CMK (cell line): ENCODE measurements at places on chromosomes 3 and 15.

DNA sequence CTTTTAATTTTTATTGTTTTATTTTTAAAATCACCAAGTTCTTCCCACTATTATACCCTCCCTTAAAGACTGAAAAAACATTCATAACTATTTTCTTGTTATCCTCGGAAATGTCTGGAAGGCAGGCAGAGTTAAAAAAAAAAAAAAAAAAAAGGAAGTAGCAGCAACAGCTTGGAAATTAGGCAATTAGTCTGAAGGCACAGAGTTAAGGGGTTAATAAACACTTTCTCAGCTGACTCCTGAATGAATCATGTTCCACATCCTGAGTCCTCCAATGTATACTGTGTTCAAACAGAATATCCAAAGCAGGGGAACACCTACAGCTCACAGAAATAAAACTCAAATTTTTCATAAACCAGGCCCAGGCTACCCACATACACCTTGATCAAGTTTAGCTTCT lies 5.8 kb downstream of the HEXA start:
- DNase-seq = no peak

DNA sequence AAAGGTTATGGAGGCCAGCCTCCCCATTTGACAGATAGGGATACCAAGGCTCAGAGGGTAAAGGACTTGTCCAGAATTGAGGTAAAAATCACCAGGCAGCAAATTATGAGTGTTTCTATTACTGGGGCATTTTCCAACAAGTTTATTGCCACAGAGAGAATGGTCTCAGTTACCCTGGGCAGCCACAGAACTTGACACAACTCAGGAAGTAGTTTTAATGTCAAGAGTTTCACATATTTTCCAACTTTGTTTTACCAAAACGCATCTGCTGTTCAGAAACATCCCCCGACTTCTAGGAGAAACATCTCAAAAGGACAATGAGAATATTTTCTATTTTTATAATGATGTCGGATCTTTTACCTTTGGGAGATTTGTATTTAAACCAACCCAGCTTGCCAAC lies 107.5 kb upstream of the MRPS22 start:
- DNase-seq = no peak

GRCh38 chr3:49255112-49255511 lies 21.9 kb downstream of the C3orf62 start:
- DNase-seq = no peak

DNA sequence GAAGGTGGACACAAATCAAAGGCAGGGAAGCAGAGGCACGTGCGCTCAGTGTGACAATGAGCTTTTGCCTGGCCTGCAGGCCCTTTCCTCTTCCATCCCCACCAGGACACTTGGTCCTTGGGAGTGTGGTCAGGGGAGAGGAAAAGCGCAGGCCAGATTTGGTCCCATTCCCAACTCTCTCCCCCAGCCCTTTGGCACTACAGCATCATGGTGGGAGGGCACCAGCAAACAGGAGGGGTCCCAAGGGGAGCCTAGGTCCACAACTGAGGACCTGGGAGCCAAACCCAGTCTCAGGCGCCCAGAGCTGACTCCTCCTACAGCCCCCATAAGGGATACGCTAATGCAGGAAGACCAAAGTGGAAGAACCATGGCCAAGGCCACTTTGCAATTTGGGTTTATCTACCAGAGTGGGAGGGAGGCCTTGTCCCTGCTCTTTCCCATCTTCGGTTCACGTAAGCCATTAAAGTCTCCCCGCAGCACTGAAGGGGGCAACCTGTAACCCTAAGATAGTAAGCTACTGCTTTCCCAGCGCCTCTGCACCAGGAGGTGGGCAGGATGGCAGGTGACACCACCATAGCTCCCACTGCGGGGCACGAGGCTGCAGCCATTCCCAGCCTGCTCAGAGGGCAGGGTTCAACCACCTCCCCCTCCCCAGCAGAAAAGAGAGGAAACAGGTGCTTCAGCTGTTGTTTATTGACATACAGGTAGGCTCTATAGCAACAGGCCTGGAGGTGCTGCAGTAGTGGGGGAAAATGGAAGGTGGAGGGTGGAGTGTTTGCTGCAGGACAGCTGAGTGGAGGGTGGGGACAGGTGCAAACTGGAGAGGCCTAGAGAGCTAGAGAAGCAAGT lies 993 bp upstream of the GRAMD2A start:
- no peak for DNase-seq

DNA sequence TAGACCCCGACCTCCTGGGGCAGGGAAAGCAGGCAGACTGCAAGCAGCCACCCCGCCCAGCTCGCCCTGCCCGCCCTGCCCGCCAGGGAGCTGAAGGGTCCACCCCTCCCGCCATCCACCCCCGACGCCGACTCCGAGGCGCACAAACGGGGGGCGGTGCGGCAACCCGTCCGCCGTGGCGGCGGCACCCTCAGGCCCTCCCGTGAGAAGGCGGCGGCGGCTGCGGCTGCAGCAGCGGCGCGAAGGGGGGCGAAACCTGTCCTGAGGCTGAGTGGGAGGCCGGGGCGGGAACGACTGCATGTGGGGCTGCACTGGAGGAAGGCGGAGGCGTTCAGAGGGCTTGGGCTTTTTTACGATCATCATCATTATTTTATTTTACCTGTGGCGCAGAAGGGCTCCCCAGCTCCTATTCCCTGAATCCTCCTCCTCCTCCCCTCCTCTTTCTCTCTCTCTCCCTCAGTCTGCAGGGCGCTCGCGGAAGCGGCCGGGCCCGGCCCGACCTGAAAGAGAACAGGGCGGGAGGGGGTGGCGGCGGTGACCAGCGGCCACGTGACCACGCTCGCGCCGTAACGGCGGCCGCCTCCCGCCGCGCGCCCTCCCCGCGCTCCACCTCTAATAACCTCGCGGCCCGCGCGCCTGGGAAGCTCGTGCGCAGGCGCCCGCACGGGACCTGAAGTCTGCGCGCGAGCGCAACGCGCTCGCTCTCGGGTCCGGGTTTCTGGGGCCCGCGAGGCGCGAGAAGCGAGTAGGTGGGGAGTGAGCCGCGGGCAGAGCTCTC lies at the start of gene TBC1D5:
Gene TBC1D5 (minus strand): TSS at position 530 of the 778 bp plus-strand sequence. CDS start 234,061 bp downstream, outside the sequence.
- DNase-seq = peak; percentile 93

- DNase-seq = no peak
These were observed 27.4 kb downstream of the SEC22A start for GRCh38 chr3:123229145-123229544.

DNA sequence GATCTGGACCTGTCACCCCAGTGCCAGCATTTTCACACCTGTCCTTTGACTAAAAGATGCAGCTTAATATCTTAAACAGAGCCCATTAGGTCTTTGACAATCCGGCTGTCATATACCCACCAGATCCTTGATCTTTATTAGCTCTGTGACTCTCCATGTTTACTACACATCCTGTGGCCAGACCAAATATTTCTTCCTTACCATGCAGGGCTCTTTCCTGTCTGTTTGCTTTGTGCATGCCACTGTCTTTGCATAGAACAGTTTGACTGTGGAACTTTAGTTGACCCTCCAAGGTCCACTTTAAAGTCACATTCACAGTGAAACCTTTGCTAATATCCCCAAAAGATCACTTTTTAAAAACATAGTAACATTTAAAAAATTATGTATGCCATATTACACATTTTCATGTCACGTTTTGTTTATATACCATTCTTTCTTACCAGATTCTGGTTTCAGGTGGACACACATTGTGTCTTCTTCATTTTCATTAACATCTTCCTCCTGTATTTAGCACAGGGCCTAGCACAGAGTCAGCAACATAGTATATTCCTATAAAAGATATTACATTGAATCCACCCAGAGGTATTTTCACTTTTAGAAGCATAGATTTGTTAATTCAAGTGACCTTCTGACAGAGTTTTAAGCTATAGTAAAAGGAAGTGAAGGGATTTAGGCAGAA lies 95.8 kb downstream of the RAP2B start:
- no peak for DNase-seq
